ENCODE measurements at places on chromosomes 4 and X.

GRCh38 chr4:185920171-185920570, 108.2 kb upstream of the SORBS2 start:
- H3K4me1 ChIP-seq, result no peaks in the 10 kb centered on the region
- no peak overlapping the region for H3K27ac ChIP-seq
- H3K4me3 ChIP-seq, result no peak overlapping the region

DNA sequence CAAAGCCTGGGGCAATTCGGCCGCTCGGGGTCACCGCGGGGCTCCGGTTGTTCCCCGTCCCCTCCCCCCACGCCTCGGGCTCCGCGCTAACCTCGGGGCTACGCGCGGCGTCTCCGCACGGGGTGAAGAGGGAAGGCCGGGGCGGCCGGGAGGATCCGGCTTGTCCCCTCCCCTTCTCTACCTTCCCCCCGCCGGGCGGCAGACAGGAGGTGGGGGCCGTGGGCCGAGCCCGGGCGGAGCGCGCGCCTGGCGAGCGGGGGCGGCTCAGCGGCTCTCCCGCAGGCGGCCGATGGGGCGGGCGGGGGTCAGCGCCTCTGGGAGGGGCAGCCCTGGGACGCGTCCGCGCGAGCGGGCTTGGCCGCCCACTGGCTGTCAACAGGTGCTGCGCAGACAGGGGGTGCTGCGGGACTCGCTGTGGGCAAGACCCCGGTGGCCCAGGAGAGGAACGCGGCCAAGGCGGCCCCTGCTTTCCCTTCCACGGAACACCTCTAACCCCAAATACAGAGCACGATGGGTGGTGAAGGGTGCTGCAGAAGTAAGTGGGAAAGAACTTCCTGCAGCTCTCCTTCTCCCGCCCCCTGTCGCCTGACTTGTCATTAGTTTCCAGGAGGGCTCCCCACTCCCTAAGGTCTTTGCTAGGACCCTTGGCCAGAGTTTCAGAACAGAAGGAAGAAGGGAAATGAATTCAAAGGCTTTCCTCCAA, at the start of gene PDGFC:
Gene PDGFC, minus strand, starts transcription at position 124 of the 703 bp plus-strand sequence. CDS start 896 bp downstream, outside the sequence.
- no peak within 1 kb of the TSS for H3K27ac ChIP-seq
- peaks cover 45% of the 10 kb centered on the region for H3K27me3 ChIP-seq
- no peaks in the 10 kb centered on the region for H3K36me3 ChIP-seq
- peak; percentile 4 for DNase-seq
- H3K4me1 ChIP-seq, result peaks cover 13% of the 10 kb centered on the region

GRCh38 chrX:26914232-26914631, 548.9 kb downstream of the PPP4R3C start:
- H3K36me3 ChIP-seq, result no peaks in the 10 kb centered on the region
- H3K4me1 ChIP-seq, result no peaks in the 10 kb centered on the region
- no peaks in the 10 kb centered on the region for H3K27me3 ChIP-seq
- no peak overlapping the region for H3K27ac ChIP-seq

- no peaks in the 10 kb centered on the region for H3K36me3 ChIP-seq
- peak overlapping the region; percentile 78 for H3K27ac ChIP-seq
- H3K27me3 ChIP-seq, result no peaks in the 10 kb centered on the region
- peak; percentile 41 for DNase-seq
- H3K4me1 ChIP-seq, result peaks cover 38% of the 10 kb centered on the region
Observed at GRCh38 chr4:15756361-15756861, 21.7 kb upstream of the CD38 start.

- no peaks in the 10 kb centered on the region for H3K36me3 ChIP-seq
- H3K4me1 ChIP-seq, result no peaks in the 10 kb centered on the region
- H3K27me3 ChIP-seq, result no peaks in the 10 kb centered on the region
- DNase-seq, result no peak
- no peak overlapping the region for H3K27ac ChIP-seq
Observed at GRCh38 chrX:123481913-123482851, 250.7 kb downstream of the THOC2 start.

DNA sequence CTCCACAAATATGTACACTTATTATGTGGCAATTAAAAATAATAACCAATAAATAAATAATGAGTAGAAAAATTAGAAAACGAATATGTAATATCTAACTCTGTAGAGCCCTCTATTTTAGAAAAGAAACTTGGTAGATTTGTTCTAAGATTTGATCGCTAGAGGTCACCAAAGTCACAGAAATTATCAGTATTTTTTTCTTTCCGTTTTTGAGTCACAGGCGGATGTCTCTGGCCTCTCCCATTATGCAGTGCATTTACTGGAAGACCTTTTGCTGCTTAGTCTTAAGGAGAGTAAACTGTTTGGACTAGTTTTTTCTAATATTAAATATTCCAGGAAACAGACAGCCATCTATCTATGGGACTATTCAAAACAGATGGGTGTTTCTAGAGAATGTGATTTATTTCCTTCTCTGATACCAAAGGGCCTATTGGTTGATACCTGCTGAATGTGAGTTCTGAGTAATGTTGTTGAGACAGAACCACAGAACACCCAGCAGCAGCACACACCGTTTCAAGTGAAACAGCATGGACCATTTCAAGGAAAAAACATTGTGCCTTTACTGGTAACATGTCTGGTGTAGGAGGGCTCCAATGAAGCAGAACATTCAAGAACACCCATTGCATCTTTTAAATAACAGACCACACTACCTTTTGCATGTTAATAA, 34.0 kb upstream of the GYPA start:
- H3K27me3 ChIP-seq, result peaks cover 4% of the 10 kb centered on the region
- no peak for DNase-seq
- peaks cover 7% of the 10 kb centered on the region for H3K4me1 ChIP-seq
- no peak overlapping the region for H3K27ac ChIP-seq

DNA sequence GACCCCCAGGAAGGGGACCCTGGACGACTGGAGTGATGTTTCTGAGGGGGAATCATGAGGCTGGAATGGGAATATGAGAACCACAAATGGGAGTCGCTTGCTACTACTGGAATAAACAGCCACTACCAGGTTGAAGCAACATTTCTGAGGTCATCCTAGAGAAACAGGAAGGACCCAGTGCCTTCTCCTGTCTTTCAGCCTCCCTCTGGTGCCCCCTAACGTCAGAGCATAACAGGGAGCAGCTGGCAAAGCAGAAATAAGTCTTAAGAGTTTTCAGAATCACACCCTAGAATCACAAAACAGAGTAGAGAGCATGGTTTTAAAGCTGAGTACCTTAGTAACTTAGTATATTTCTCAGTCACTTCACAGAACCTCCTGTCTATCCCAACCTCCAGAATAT, 347.8 kb upstream of the PITX2 start:
- H3K4me1 ChIP-seq, result no peaks in the 10 kb centered on the region
- H3K27me3 ChIP-seq, result no peaks in the 10 kb centered on the region
- H3K4me3 ChIP-seq, result no peak overlapping the region
- no peak for DNase-seq
- no peak overlapping the region for H3K27ac ChIP-seq

DNA sequence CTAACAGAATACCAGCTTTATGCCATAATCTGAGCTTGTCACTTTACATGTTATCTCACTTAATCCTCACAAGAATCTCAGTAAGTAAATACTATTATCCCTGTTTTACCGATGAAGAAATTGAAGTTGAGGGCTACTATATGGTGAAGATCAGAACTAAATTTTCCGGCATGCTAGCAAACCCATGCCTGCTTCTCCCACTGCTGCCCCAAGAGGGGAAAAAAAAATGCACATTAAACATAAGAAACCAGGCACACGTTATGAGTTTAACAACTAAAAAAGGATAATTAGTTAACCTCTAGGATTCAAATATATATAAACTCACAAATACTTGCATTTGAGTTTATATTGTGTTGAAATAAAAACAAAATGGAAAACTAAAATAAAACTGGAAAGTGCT, 10.8 kb downstream of the SLC10A7 start:
- no peak for DNase-seq
- H3K27ac ChIP-seq, result no peak overlapping the region
- H3K4me3 ChIP-seq, result no peak overlapping the region

DNA sequence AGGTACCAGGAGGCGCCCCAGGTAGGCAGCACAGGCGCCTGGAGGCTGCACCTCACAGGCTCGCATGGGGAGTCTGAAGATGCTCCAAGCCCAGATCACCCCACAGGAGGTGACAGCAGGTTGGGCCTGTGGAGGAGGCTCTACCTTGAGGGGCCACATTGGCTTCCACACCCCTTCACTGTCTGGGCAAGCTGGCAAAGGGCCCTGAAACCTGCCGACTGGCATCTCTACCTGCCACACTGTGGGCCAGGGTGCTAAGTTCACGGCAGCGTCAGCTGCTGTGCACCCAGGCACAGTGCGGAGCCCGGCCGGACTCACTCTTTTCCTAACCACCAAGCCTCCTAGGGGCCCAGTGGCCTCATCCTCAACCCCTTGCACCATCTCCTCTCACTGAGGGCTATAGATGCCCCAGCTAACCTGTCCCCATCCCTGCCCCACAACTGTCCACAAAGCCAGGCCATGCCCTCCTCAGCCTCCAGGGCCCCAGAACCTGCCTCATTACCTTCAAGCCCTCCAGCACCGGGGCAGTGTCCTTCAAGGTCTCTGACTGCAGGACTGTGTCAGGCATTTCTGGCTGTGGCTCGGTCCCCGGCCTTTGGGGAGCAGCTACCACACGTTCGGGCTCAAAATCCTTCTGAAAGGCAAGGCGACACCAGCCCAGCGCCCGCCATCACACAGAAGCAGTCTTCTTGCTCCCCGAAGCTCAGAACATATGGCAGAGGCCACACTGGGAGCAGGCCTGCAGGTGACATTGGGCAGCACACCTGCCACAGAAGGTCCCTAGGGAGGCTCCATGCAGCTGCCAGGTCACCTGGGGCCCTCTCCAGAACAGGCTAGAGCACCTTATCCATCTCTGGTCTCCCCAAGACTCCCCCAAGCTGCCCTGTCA, 28.8 kb downstream of the FGFR3 start:
- H3K36me3 ChIP-seq, result peaks cover 72% of the 10 kb centered on the region
- no peak for DNase-seq
- H3K4me3 ChIP-seq, result no peak overlapping the region
- no peaks in the 10 kb centered on the region for H3K4me1 ChIP-seq

DNA sequence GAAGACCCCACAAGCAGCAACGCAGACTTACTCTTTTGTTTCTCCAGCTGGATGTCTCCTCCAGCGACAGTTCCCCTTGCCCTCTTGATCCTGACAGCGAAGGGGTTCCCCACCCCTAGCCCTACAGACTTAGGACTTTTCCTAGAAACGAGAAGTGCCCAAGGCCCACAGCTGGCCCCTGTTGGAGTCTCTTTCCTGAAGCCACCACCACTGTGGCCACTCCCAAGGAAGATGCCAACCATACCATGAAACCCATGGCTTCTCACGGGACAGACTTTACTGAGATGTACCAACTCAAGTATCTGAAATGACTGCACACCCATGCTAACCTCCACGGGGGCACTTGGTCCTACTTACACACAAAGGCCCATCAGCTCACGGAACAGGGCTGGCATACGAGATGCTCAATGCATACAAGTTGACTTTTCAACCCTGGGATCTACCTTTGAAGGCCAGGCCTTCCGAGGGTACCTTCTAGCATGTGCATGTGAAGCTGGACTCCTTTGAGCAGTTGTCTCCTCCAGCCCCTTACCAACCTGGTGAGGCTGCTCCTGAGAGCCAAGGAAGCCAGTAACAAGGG, 924 bp upstream of the IRAK1 start:
- H3K4me1 ChIP-seq, result peaks cover 16% of the 10 kb centered on the region
- H3K36me3 ChIP-seq, result peaks cover 16% of the 10 kb centered on the region
- peak overlapping the region; percentile 97 for H3K27ac ChIP-seq
- DNase-seq, result no peak
- H3K4me3 ChIP-seq, result peak overlapping the region; percentile 87
- no peaks in the 10 kb centered on the region for H3K27me3 ChIP-seq

DNA sequence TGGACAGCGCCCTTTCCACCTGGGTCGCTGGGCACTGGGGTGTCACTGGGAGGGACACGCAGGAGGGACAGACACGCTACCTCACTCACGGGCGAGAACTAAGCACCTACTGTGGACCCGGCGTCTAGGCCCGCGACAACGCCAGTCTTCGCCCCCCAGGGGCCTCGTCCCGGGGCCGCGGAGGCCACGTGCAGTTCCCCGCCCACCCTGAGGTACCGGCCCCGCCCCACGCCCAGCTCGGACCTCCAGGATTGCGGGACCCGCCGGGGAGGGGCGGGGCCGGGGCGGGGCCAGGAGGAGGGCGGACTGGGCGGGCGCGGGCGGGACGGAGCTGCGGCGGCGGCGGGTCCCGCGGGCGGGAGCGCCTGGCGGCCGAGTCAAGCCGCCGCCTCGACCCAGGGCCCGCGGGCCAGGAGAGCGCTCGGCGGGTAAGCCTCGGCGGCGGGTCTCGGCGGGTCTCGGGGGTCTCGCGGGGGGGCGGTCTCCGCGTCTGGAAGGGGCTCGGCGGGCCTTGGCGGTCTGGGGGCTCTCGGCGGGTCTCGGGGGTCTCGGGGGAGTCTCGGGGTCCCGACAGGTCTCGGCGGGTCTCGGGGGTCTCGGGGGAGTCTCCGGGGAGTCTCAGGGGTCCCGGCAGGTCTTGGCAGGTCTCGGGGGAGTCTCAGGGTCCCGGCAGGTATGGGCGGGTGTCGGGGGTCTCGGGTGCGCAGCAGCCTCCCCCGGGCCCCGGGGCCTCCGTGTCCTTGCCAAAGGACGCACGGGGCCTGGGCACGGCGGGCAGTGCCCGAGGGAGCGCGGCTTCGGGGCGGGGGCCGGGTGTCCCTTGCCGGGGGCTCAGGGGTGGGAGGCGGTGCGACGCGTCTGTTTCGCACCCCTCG, at the start of gene SH3BP2:
Gene SH3BP2, plus strand, starts transcription at position 375 of the 875 bp plus-strand sequence. CDS start 27,533 bp downstream, outside the sequence.
- peaks cover 63% of the 10 kb centered on the region for H3K4me1 ChIP-seq
- H3K27me3 ChIP-seq, result no peaks in the 10 kb centered on the region
- peaks cover 4% of the 10 kb centered on the region for H3K36me3 ChIP-seq
- H3K4me3 ChIP-seq, result peak within 1 kb of the TSS; percentile 88
- DNase-seq, result no peak

DNA sequence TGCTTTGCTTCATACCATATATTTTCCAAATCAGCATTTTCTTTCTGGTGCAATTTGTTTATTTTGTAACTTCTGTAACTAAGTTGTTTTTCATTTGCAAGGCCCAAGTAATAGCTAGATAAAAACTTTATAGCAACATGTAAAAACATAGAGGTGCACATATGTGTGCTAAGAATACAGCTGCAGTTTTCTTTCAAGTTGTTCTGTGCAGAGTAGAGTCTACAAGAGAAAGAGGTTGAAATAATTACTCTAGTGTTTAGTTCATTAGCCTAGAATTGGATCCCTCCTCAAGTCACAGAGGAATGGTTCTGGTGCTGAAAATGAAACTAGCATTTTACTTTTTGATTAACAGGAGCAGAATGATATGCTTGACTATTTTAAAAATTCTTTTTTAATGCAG, 32.2 kb upstream of the PDLIM5 start:
- no peaks in the 10 kb centered on the region for H3K4me1 ChIP-seq
- no peak overlapping the region for H3K4me3 ChIP-seq
- peaks cover 3% of the 10 kb centered on the region for H3K36me3 ChIP-seq

- no peaks in the 10 kb centered on the region for H3K4me1 ChIP-seq
- H3K36me3 ChIP-seq, result peaks cover 6% of the 10 kb centered on the region
- DNase-seq, result no peak
- no peaks in the 10 kb centered on the region for H3K27me3 ChIP-seq
- no peak overlapping the region for H3K4me3 ChIP-seq
Observed at GRCh38 chr4:128908735-128909134, 99.2 kb downstream of the JADE1 start.

Measured in stimulated activated naive B cell treated with anti-CD40 and anti-IgM and Interleukin-4, amounts not matched to agents 10 μg/mL and 1 μg/mL and 100 μg/mL, for 72 hours (primary cell).